ENCODE measurements at places on chromosomes 1 and 21. TPM values are rescaled to one million over a fixed set of nuclear protein-coding genes. Genes with fewer than 3 reads are reported as not detected.

PUSL1 gene
- 11.1 TPM for total RNA-seq

C1QB gene
- 102 TPM for total RNA-seq

LCE2C gene
- total RNA-seq, result not detected

DNA sequence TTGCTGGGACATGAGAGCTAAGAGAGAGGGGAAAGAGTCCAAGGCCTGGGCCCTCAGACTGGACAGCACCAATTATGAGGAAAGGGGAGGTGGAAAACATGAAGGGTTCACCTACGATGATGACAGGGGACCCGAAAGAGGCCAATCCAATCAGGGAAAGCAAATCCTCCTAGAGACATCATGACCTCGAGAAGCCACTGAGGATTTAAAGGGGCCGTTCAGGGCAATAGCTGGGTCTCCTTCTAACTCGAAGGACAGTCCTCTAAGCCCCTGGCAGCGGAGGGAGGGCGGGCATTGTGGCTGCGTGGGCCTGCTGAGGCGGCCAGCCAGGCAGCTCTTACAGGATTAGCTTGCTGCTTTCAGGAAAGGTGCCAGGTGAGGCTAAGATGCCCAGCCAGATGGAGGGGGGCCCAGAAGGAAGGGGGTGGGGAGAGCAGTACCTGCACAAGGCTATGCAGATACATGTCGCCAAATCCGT lies 7.4 kb downstream of the MEF2D start:
- peak; percentile 76 for DNase-seq

- DNase-seq, result no peak
Measured at GRCh38 chr1:185964946-185965345, 230.8 kb downstream of the HMCN1 start.

DNA sequence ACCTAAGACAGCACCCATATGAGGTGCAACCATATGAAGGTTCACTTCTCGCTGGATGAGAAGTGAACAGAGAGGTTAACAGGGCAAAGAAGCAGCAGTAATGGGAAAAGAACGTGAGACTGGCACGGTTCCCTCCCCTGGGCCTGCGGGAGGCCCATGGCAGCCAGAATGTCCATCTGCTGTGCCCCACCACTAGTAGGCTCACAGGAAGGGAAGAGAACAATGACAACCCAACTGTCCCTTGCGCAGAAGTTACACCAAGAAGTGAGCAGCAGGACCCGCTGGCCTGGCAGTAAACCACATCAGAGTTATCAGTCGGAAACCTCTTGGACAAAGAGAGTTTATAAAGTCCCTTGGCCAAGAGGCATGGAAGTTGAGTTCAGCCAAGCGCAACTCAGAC lies 11.3 kb downstream of the HIVEP3 start:
- DNase-seq, result no peak

GRCh38 chr1:215890438-215890837 lies 323.3 kb downstream of the KCTD3 start:
- no peak for DNase-seq

- DNase-seq, result no peak
Measured at GRCh38 chr1:117033772-117034171, 26.4 kb upstream of the TTF2 start.

- DNase-seq, result no peak
Measured at GRCh38 chr1:20325407-20325843, 34.8 kb downstream of the VWA5B1 start.

Data from left ventricle myocardium superior (tissue), 1 donor.